H1 (cell line): ENCODE measurements at places on chromosomes 2 and 18. TPM values are rescaled to one million over a fixed set of nuclear protein-coding genes. Genes with fewer than 3 reads are reported as not detected.
A peak's percentile ranks its signal among the peaks of the same experiment; 100 is the strongest.

DNA sequence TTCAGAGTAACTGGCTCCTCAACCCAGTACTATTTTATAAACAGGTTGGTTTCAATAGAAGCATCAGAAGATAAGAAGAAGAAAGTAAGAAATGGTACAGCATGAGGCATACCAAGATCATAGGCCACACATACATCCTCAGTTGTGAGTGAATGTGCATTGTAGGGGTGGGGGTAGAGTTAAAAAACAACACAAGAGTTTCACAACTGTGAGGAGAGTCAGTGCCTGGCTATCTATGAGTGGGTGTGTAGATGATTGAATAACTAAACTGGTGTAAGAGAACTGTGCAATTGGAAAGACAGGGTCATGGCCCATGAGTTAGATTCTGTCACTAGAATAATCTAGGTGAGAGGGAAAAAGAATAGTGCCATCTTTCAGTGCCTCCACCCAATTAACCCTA, 748.2 kb upstream of the ACVR2A start:
- no peak for DNase-seq

- DNase-seq = peak; percentile 22
Observed at GRCh38 chr2:8315531-8316165, 366.2 kb upstream of the ID2 start.

DNA sequence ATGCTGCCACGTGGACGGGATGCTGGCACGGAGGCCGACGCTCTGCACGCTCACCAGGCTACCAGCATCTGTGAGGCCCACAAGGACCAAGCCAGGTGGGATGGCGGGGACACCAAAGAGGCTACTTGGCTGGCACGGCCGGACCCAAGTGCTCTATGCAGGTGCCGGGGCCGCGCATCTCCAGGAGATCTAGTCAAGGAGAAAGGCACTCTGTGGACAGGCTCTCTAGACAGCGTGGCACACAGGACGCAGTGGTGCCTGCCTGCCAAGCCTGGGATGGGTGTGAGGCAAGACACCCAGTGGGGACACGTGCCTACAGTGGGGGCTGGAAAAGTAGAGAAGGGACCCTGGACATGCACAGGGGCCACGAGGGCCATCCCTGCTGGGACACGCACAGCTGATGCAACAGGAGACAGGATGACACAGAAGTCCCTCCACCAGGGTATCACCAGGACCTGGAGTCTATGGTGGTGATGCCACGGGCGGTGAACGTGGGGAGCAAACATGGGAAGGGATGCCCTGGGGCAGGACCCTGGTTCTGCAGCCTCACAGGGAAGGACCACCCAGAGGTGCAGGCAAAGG, 28.5 kb downstream of the ZNF516 start:
- DNase-seq = no peak

DNA sequence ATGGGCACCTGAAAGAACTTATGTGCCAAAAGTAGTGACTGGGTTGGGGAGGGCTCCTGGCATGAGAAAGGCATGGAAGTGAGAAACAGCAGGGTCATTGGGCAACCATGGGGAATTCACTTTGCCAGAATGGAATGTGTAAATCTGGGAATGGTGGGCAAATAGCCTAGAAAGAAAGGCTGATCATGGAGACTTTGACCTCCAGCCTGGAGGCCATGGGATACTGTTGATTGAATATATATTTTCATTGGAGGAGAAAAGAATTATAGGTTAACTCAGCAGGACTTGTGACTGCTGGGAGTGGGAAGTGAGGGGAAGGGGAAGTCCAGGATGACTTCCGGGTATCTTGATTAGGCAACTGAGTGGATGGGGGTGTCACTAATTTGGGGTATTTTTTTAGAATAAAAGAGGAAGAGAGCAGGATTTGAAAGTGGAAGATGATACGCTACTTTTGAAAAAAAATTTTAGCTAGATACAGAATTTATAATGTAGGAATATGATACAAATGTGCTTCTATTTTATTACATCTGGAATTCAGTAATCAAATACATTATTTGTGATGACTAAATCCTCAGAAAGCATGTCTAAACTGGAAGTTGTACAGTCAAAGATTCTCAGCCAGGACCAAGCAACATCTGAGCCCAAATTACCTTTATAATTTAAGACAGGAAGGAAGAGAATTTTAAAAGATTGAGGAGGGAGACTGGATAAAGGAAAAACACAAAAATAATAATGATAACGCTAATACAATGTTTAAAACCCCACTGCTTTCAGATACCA, 116.2 kb downstream of the GATA6 start:
- no peak for DNase-seq

DNA sequence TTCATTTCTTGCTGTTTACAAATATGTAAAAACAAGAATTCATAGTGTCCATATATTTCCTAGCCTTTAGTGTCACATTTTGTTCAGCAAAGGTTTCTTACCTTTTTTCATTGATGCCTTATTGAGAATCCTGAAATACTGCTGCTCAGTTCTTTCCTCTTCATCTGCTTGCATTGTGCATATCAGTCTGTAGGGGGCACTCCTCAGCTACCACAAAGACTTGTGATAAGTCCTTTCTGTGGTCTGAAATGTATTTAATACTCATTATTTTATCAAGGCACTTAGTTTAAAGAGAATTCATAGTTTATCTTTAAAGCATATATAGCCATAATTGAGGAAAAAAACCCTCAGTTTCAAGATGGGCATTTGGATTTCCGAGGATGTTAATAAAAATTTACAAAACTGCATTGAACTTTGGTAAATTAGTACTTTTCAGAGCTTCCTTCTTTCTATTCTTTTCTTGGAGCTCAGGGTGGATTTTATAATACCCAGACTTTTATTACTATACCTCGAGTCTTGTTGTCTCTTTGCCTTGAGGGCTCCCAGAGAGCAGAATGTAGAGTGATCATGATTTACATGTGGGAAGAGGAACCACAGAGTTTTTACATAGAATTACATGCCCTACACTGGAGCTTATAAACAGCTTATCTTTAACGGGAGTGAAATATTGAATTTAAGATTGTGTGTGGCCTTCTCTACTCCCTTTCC, 570.1 kb downstream of the PLCL1 start:
- peak; percentile 5 for DNase-seq

- DNase-seq = no peak
Observed at GRCh38 chr2:28432362-28432761, 39.7 kb downstream of the FOSL2 start.

- no peak for DNase-seq
Observed at GRCh38 chr18:10546557-10547300, 20.9 kb downstream of the NAPG start.

- no peak for DNase-seq
Observed at GRCh38 chr18:58539659-58540380, 89.1 kb downstream of the ALPK2 start.

- DNase-seq = no peak
Observed at GRCh38 chr2:165594935-165595255, 125.4 kb downstream of the CSRNP3 start.

ACTG2 gene
- 11.0 and 13.7 TPM in 2 replicates for total RNA-seq

- DNase-seq = no peak
Observed at GRCh38 chr2:225100856-225101294, 58.6 kb upstream of the DOCK10 start.

MEIS1 gene
- 0.63 and 1.2 TPM in 2 replicates for total RNA-seq

NT5C1B gene
- total RNA-seq = not detected in 2 replicates

- no peak for DNase-seq
Observed at GRCh38 chr2:120955427-120955826, 219.8 kb downstream of the GLI2 start.

DNA sequence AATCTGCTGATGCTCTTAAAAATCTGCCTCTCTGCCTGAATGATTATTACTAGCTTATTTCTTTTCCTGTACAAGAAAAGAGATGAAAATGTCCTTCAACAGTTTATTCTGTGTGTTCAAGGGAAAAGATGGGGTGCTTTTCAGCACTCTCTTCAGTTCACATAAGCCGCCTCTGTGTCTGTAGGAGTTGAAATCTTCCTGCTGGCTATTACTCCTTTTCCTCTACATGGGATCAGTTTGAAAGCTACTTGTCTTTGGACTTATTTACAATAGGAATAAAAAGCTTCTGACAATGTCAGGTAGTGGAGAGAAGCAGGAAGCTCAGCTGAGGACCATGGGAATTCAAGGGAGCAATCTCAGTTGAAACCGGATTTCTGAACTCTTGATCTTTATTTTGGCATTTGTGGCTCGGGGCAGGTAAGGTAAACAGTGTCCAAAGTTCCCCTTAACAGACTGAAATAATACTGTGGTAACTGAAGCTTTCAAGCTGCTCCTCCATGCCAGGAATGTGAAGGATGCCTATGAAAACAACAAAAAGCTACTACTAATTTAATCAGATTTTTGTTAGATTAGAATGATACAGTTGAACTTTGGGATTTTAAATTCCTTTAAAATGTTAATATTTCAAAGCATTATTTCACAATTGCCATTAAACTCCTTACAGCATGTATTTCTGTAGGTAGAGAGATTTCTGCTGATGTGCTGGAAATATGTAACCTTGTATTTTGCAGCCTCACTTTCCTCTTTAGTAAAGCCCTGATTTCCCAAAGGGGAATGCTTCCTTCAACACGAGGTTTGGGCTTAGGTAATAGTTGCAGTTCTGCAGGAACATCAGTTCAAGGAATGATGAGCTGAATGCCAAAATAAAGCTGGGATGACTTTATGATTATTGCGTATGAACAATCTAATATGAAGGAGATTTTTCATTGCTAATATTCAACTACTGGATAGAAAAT, 43.6 kb downstream of the MAPRE2 start:
- DNase-seq = no peak

SULT1C4 gene
- total RNA-seq = 2.1 and 2.9 TPM in 2 replicates

DNA sequence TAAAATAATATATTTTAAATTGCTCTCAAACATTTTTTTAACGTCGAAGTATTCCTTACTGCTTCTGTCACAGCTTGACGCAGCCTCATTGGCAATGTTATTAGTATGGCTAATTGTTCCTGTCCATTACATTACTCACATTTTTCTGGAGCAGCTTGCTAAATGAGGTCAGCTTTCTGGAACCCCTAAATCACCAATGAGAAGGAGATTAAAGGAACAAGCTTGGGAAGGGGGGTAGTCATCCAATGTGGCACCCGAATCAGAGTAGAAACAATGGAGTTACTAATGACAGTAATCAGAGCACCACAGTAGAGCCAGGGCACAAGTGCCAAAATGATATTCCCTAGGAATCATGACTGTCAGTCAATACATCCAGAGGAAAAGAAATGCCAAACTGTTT, 5.1 kb downstream of the NEUROD1 start:
- DNase-seq = no peak

TUBA4A gene
- 59.5 and 67.3 TPM in 2 replicates for total RNA-seq

TXNDC2 gene
- 0.09 TPM in 1 of 2 replicates, not detected in the other for total RNA-seq

GRCh38 chr2:191441496-191442214, 196.5 kb downstream of the MYO1B start:
- DNase-seq = no peak

DNA sequence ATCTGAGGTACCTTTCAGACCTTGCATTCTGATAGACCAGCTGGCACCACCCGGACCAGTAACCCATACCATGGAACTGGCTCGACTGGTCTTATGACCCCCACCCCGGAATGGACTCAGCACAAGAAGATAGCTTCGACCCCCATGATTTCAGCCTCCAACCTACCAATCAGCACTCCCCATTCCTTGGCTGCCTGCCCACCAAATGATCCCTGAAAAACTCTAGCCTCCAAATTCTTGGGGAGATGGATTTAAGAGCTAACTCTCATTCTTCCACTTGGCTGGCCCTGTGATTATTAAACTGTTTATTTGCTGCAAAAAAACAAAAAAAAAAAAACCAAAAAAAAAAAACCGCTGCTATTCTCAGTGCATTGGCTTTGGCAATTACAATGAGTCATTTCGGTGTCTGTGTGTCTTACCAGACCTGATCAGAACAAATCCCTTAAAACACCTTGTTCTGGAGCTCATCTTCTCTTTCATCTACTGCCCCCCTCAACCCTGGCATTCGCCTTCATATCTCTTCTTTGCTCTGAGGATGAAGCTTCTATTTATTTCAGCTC, 60.1 kb upstream of the KIF5C start:
- peak; percentile 26 for DNase-seq

KLHL29 gene
- 4.3 and 4.7 TPM in 2 replicates for total RNA-seq

- DNase-seq = no peak
Observed at GRCh38 chr2:196592331-196592910, 47.1 kb upstream of the CCDC150 start.

- no peak for DNase-seq
Observed at GRCh38 chr18:42394238-42394637, 439.2 kb downstream of the PIK3C3 start.

NDUFAF7 gene
- 46.8 and 56.0 TPM in 2 replicates for total RNA-seq

GRCh38 chr2:126730655-126731054, 74.7 kb downstream of the GYPC start:
- DNase-seq = no peak

- DNase-seq = no peak
Observed at GRCh38 chr18:3935305-3935704, 485.3 kb downstream of the TGIF1 start.

DNA sequence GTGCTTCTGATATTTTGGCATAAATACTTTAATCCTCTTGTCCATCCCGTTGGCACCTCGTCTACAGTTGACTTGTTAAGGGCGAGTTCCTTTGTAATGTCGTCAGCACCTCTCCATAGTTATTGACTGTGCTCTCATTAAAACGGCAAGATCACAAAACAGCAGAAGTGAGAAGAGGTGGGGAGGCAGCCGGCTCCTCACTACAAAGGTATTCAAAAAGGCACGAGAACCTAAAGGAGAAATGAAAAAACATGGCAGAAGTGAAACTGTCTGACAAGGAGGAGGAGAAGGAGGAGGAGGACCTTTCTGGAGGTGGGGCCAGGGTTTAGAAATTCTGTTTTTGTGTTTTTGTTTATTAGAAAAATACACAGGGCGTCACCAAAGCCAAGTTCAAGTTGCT, 235.6 kb downstream of the BCL11A start:
- DNase-seq = no peak

DNA sequence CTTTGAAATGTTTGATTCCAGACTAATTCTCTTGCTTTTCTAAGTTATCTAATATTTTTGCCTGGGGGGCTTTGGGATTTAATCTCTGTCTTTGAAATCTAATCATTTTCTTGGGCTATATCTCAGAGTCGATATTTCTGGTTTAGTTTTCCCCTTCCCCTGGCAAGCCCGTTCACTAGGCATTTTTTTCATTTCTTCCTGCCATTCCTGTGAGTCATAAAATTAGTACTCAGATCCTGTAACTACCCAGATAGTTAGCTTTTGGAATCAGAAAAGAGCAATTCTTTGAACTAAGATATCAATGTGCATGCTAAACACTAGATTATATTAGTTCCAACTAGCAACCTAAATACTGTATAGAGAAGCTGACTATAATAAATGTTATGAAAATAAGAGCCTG, 29.4 kb upstream of the RNF149 start:
- DNase-seq = no peak

- DNase-seq = peak; percentile 97
Observed at GRCh38 chr2:217713395-217714286, 289.2 kb downstream of the TNS1 start.

- no peak for DNase-seq
Observed at GRCh38 chr2:241074901-241075540, 27.1 kb downstream of the MTERF4 start.

- DNase-seq = no peak
Observed at GRCh38 chr18:50374220-50374752, 560 bp upstream of the SKA1 start.

DNA sequence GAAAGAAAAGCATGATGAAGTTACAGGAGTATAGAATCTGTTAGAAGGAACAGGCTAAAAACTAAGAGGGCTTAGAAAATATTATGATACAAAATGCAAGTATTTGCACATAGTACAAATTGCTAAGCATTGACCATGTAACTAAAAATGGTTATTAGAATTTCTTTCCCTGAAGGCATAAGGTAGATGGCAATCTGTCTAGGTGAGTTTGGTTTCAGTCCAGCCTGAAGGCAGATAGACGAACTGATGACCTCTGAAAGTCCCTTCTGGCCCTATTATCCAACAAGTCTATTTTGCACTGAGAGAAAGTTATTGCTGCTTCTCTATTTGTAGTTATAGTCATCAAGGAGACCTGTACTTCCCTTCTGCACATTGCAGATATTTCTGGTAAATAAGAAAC, 663.5 kb downstream of the LRP1B start:
- no peak for DNase-seq

NCK2 gene
- total RNA-seq = 61.7 and 65.7 TPM in 2 replicates

GTF3C2 gene
- 118 and 129 TPM in 2 replicates for total RNA-seq
